ENCODE measurements at places on chromosomes 5 and 9. TPM values are rescaled to one million over a fixed set of nuclear protein-coding genes. Genes with fewer than 3 reads are reported as not detected.

Gene LIX1
- polyA plus RNA-seq = 0.01 TPM

DNA sequence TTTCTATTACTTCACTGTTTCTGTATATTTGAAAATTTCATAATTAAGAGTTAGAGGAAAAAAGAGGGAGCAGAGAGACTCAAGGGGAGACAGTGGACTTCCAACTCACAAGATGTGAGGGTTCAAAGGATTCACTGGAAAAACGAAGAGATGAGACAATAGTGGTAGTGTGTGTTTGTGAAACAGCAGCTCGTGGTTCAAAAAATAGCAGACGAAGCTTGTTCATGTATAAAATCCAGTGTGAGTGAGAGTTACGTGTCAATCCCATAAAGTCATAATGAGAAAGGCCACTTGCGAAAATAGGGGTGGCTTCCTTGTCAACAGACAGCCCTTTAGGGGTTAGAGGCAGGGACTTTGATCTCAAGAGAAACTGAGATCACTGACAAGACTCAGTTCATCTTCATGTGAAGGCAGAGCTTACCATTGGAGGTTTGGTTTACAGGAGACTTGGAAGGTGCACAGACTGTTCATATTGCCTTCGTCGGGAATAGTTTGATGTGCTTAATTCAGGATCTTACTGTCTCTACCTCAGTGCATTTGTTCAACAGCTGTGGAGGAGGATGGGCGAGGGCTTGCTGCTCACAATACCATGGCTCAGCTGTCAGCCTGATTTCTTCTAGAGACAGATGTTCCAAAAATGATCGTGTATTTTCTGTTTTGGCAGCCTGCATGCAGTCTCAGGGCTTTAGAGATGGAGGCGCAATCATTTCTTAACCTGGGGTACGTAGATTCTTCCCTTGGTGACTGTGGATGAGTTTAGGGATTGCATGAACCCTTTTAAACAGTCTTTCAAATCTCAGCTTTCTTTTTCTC is 105.7 kb upstream of the KLF9 start:
- no peaks in the 10 kb centered on the region for H3K27me3 ChIP-seq
- no peak overlapping the region for H3K27ac ChIP-seq
- H3K36me3 ChIP-seq = no peaks in the 10 kb centered on the region
- peaks cover 6% of the 10 kb centered on the region for H3K4me1 ChIP-seq
- DNase-seq = no peak

DNA sequence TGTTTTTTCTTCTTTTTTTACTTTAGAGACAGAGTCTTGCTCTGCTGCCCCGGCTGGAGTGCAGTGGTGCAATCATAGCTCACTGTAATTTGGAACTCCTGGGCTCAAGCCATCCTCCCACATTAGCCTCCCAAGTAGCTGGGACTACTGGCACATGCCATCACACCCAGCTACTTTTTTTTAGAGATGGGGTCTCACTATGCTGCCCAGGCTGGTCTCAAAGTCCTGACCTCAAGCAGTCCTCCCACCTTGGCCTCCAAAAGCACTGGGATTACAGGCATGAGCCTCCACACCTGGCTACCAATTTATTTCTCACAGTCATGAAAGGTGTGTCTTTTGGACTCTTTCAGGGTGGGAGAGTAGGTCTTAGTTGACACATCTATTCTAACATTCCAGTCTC is 83.0 kb upstream of the FAM120A start:
- H3K4me1 ChIP-seq = no peaks in the 10 kb centered on the region
- H3K27ac ChIP-seq = no peak overlapping the region
- H3K27me3 ChIP-seq = no peaks in the 10 kb centered on the region
- no peak overlapping the region for H3K4me3 ChIP-seq
- no peak for DNase-seq
- H3K36me3 ChIP-seq = no peaks in the 10 kb centered on the region

GRCh38 chr5:43514471-43514815 is 505 bp downstream of the C5orf34 start:
- peak overlapping the region; percentile 50 for H3K4me3 ChIP-seq
- no peak for DNase-seq
- H3K27ac ChIP-seq = peak overlapping the region; percentile 89
- peaks cover 12% of the 10 kb centered on the region for H3K4me1 ChIP-seq
- no peaks in the 10 kb centered on the region for H3K36me3 ChIP-seq
- no peaks in the 10 kb centered on the region for H3K27me3 ChIP-seq

Gene SLC34A1
- not detected for polyA plus RNA-seq

- H3K27me3 ChIP-seq = no peaks in the 10 kb centered on the region
- H3K4me3 ChIP-seq = no peak overlapping the region
- H3K4me1 ChIP-seq = peaks cover 13% of the 10 kb centered on the region
- H3K36me3 ChIP-seq = no peaks in the 10 kb centered on the region
- DNase-seq = no peak
Observed at GRCh38 chr9:20358207-20358606, 264.1 kb downstream of the MLLT3 start.

DNA sequence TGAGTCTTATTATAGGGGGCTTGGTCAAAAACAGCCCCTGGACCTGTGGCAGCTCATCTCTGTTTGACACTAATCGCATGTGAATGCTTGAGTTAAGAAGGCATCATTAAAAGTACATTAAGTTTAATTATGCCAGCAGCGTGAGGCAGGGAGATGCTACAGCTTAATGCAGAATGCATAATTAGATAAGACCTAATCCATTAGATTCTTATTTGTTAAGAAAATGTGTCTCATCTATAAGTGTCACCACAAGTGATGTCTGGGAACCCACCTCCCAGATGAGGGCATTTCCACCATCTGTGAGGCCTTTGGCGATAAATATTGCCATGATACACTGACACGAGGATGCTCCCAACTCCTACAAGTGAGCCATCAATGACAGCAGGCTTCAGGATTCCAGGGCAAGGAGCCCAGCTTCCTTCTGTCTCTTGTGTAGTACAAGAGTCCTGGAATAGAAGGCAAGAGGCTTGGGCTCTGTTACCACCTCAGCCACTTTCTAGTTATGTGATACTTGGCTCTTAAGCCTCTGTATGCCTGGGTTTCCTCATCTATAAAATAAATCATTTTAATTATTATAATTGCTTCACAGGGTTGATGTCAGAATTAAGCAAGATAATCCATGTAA is 202.7 kb downstream of the FAM114A2 start:
- H3K4me3 ChIP-seq = no peak overlapping the region
- no peaks in the 10 kb centered on the region for H3K4me1 ChIP-seq
- no peaks in the 10 kb centered on the region for H3K36me3 ChIP-seq
- DNase-seq = no peak
- H3K27ac ChIP-seq = no peak overlapping the region

DNA sequence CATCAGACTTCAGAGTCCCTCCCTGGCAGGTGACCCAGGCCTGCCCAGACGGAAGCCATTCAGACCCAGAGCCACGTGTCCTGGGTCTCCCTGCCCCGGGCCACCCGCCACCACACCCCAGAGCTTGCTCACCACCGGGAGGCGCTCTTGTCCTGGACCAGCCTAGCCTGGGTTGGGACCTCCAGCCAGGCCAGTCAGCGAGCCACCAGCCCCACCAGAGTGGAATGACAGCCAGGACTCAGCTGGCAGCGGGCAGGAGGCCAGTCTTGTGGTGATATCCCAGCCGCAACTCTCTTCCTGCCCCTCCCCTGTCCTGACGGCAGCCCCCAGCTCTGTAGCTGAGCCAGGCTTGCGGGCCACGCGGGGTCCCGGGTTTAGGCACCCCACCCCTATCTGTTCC is 1.7 kb upstream of the PTGDS start:
- peaks cover 42% of the 10 kb centered on the region for H3K4me1 ChIP-seq
- peak overlapping the region; percentile 9 for H3K27ac ChIP-seq
- H3K27me3 ChIP-seq = no peaks in the 10 kb centered on the region
- no peaks in the 10 kb centered on the region for H3K36me3 ChIP-seq

DNA sequence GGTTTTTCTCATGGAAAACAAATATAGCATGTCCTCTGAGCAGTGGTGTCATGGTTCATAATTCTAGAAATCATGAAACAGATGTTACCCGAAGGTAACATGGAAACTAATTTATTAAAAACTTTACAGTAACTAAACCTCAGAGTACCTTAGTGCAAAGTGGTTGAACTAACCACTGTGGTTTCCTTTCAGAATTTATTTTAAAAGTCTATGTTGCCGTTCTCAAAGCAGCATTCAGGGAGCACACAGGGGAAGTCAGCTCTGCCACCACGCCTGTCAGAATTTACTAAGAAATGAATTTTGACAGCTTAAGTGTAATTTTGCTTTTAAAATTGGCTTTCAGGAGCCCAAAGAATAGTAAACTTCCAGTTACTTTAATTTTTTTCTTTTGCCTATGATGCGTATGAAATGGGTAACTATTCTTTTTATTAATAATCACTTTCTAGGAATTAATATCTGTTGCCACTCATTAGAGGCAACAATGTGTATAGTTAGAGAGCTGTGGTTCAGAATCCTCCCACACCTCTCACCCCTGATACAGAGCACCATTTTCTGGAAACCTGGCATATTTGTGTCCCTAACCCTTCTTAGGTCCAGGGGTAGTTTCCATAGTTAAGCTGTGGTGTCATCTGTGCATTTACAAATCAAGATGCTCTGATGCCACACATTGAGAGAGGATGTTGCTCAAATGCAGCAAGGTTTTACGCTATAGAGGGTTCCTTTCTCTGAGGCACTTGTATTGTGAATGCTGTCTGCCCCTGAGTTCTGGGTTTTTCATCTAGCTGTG is 202.6 kb downstream of the ZSWIM6 start:
- no peak overlapping the region for H3K4me3 ChIP-seq
- H3K4me1 ChIP-seq = no peaks in the 10 kb centered on the region
- H3K27me3 ChIP-seq = no peaks in the 10 kb centered on the region

Gene SLC28A3
- 0.01 TPM for polyA plus RNA-seq

Gene ARHGEF37
- polyA plus RNA-seq = 4.5 TPM

Gene HAVCR2
- 1.6 TPM for polyA plus RNA-seq

Gene AQP3
- 9.2 TPM for polyA plus RNA-seq

Gene NSG2
- 0.51 TPM for polyA plus RNA-seq

GRCh38 chr9:107394264-107394663 is 95.3 kb downstream of the KLF4 start:
- H3K4me3 ChIP-seq = no peak overlapping the region
- peak; percentile 18 for DNase-seq
- H3K27ac ChIP-seq = no peak overlapping the region
- H3K36me3 ChIP-seq = no peaks in the 10 kb centered on the region
- no peaks in the 10 kb centered on the region for H3K27me3 ChIP-seq

- H3K27ac ChIP-seq = no peak overlapping the region
- H3K4me1 ChIP-seq = no peaks in the 10 kb centered on the region
- no peaks in the 10 kb centered on the region for H3K36me3 ChIP-seq
- no peaks in the 10 kb centered on the region for H3K27me3 ChIP-seq
- no peak for DNase-seq
- H3K4me3 ChIP-seq = no peak overlapping the region
Observed at GRCh38 chr9:122058051-122058450, 35.1 kb downstream of the TTLL11 start.

Gene ANKRD20A1
- 0.17 TPM for polyA plus RNA-seq

Gene LRRC26
- polyA plus RNA-seq = not detected

Gene RASGEF1C
- 0.25 TPM for polyA plus RNA-seq

DNA sequence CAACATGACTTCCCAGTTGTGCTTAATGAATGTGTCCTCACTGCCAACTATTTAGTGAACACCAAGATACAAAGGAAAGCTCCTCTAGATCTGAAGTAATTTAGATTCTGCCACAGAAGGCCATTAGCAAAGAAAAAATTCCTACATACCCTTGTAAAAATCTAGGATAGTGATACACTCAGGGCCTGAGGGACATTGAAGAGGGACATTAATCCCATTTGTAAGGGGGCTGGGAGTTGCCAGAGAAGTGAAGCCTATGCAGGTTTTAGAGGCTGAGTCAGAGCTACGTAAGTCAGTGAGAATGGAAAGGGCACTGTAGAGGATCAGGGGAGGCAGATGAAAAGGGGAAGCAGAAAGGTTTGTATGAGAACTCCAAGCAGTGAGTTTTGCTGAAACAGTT is 286.9 kb upstream of the TARS1 start:
- H3K27me3 ChIP-seq = no peaks in the 10 kb centered on the region
- H3K27ac ChIP-seq = no peak overlapping the region
- H3K4me1 ChIP-seq = no peaks in the 10 kb centered on the region
- no peak overlapping the region for H3K4me3 ChIP-seq
- DNase-seq = no peak

All from heart right ventricle (tissue), 16 donors.